Sigmoid colon (tissue), 7 donors: ENCODE measurements at places on chromosomes 11 and 22. TPM values are rescaled to one million over a fixed set of nuclear protein-coding genes. Genes with fewer than 3 reads are reported as not detected.

The HPX gene
- 1.8 TPM for polyA plus RNA-seq

The GDPD4 gene
- polyA plus RNA-seq = not detected

The OR5T1 gene
- polyA plus RNA-seq = not detected

The RAB3IL1 gene
- polyA plus RNA-seq = 7.0 TPM

The CST6 gene
- 1.2 TPM for polyA plus RNA-seq

The OR56A1 gene
- not detected for polyA plus RNA-seq

The OR8H3 gene
- not detected for polyA plus RNA-seq

The MMP1 gene
- polyA plus RNA-seq = 2.7 TPM

The MMP12 gene
- 31.6 TPM for polyA plus RNA-seq

The WNT7B gene
- polyA plus RNA-seq = not detected

The CUL5 gene
- 9.5 TPM for polyA plus RNA-seq

The RAC2 gene
- polyA plus RNA-seq = 14.8 TPM

The LDHAL6A gene
- polyA plus RNA-seq = not detected

The ISX gene
- 73.8 TPM for polyA plus RNA-seq

The ACTN3 gene
- not detected for polyA plus RNA-seq

The PYGM gene
- 2.1 TPM for polyA plus RNA-seq

The CCDC73 gene
- not detected for polyA plus RNA-seq
